Stimulated activated naive CD4-positive, alpha-beta T cell treated with Interleukin-2 at 50 U/mL for 16 hours (primary cell): ENCODE measurements at places on chromosomes 3 and 15.

- no peak for DNase-seq
Observed at GRCh38 chr3:14757153-14757700, 61.5 kb upstream of the FGD5 start.

DNA sequence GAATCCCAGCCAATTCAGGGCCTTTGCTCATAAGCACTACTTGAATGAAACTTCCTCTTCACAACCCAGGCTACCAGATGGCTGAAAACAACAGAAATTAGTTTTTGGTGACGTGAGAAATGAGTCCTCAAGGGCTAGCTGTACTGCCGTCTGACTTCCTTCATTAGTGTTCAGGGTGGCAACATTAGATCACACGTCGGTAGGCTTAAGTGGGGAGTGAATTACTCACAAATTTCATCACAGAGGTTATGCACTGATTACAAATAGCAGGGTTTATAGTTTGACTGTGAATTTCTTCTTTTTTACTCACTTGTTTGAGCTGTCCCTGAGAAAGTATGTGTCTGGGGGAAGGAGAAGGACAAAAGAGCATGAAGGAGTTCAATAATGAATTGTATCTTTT lies 397.2 kb downstream of the GAP43 start:
- no peak for DNase-seq

GRCh38 chr3:35690271-35690670 lies 50.9 kb downstream of the ARPP21 start:
- no peak for DNase-seq

GRCh38 chr3:74447221-74447620 lies 167.2 kb downstream of the CNTN3 start:
- no peak for DNase-seq

DNA sequence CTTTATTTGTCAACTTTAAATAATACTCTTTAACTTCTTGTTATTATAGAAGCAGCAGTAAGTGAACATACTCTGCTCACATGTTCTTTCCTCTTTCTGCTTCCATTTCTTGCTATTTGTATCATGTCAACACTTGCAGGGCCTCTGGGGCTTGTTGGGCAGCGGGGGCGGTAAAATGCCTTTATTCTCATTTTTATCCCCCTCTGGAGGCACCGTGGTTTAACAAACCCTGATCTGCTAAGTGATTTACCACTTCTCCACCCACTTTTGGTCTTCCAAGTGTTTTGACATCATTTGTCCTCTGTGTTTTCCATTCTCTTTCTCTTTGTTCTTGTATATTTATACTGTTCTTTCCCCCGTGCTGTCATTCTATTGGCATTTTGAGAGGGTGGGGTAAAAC lies 33.9 kb downstream of the SCN10A start:
- no peak for DNase-seq
